LoVo (cell line): ENCODE measurements at places on chromosomes 5 and 9.

DNA sequence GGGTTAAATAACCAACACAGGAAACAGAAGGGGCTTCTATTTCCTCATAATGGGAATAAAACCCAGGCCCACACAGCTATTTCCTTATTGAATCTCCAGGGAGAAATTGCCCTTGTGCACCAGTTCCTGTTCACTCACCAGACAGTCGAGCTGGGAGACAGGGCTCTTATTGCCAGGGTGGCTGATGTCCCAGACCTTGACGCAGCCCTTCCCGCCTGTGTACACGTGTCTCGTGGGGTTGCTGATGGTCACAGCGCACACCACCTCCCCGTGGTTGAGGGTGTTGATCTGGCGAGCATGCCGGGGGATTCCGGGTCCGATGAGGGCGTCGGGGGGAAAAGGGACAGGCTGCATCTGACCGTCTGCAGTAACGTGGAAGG lies 96.5 kb downstream of the TLE1 start:
- no peak for DNase-seq

GRCh38 chr9:14415947-14416346 lies 102.0 kb upstream of the NFIB start:
- no peak for DNase-seq

DNA sequence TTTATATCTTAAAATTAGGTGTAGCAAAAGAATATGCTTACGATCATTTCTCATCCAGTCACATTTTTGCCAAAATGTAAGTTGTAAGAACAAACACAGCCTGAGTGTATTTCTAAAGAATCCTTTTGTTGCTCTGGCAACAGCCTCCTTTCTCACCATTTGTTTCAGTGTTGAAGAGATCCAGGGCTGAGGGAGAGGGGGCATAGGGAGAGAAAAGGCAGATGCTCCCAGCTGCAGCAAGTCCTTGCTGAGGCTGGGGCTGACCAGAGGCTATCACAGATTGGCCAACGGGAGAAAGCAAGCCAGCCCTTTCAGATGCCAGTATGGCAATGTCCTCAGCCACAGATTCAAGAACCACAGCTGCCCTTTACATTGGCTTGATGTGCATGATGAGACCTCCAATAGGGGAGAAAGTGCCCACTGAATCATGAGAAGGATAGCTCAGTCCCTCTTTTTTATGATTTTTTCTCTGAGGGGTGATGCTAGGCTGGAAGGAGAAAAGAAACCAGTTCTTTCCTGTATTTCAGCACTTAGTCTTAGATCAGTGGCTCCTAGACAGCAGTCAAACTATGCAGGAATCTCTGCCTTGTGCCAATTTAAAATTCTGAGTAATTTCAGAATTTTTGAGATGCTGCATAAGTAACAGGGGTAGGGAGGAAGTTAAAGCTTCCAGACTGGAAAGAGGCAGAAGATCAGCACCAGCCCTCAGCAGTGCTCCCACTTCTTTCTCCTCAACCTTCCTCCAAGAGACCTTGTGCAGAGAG lies 142.1 kb downstream of the LHFPL2 start:
- no peak for DNase-seq

DNA sequence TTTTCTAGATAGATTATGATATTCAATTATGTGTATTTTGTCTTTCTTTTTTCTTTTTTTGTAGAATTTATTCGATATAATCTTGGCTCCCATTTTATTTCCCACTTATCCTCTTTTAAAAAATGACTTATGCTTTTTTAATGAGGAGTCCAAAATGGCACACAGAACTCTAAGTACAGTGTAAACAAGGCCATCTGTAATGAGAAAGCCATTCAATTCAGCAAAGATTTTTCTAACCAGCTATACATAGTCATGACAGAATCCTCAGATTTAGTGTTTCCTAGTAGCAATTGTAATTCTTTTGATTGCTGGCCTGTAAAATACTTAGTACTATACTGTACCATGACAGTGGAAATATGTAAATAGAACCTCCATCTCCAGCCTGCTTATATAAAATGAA lies 651.4 kb downstream of the RAB3C start:
- DNase-seq: no peak

DNA sequence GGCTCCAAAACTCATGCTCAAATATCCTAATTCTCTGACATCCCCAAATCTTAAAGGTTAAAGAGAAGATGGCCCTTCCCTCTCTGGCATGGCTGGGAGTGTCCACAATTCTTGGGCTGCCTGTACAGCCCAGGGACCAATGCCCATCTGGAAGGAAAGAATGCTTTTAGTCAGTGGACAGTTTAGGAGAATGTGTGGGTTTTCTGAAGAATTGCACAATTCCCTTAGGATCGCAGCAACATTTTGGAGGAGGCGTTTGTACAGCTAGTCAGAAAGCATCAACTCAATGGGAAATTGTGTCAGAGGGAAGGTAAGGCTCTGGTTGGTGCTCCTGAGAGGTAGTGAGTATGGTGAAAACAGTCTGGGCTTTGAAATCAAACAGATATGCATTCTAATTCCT lies 15.0 kb downstream of the FAM193B start:
- DNase-seq: no peak

DNA sequence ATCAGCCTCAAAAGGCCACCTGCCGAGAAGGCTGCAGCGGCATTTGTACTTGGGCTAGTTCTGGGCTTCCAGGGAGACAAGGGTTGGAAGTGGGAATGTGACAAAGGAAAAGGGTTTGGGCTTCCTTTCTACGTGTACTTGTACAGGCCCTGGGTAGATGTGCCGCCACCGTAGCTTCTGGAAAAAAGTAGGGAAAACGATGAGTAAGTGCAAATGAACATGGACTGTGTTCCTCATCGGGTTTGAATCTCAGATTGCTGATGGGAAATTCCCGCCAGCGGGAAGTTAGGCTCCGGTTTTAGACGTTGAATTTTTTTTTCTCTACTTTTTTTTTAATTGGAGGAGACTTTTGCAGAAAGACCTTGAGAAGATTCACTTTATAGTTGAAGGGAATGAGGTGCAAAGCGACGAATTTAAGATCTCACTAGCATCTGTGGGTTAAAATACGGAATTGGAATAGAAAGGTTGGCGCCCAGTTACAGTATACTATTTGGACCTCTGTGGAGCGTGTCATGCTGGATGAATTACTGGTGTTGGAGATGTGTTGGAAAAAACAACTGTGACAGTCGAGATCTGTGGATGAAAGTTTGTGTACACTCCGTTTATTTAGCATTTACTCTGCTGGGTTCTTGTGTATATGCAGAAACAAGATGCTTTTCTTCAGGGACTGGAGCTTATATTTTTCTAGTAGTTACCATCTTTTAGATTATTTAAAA lies 1.2 kb downstream of the G3BP1 start:
- peak; percentile 6 for DNase-seq

GRCh38 chr5:10528827-10529226 lies 35.0 kb upstream of the ANKRD33B start:
- DNase-seq: no peak

- peak; percentile 71 for DNase-seq
Measured at GRCh38 chr5:134053840-134054338, 49.1 kb upstream of the VDAC1 start.

DNA sequence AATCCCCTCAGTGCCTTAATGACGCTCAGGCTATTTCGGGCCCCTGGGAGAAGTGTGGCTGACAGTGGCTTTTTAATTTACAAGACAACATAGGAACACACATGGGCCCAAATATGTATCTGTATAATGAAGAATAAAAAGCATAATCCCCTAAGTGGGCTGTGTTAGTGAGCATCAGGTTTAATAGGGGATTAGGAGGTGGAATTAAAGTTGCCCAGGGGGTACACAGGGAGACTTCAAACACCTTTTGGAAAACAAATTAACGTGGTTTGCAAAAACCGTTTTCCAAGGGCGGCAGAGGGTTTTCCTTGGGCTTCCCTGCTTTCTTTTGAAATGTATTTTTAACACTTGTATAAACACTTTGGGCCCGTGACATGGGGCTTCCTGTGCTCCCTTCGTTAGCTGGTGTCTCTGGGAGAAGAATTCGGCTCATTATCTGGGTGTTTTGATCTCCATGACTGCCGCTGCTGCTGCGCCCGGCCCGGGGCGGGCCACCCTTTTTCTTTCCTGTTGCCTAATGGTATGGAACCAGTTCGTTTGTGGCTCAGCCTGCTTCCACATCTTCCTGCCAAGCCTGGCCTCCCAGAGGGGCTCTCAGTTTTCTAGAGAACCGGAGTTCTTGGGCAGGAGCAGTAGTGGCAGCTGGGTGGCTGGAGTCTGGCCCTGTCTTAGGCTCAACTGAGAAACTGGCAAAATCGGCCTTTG lies 173.0 kb downstream of the MACROH2A1 start:
- DNase-seq: no peak

DNA sequence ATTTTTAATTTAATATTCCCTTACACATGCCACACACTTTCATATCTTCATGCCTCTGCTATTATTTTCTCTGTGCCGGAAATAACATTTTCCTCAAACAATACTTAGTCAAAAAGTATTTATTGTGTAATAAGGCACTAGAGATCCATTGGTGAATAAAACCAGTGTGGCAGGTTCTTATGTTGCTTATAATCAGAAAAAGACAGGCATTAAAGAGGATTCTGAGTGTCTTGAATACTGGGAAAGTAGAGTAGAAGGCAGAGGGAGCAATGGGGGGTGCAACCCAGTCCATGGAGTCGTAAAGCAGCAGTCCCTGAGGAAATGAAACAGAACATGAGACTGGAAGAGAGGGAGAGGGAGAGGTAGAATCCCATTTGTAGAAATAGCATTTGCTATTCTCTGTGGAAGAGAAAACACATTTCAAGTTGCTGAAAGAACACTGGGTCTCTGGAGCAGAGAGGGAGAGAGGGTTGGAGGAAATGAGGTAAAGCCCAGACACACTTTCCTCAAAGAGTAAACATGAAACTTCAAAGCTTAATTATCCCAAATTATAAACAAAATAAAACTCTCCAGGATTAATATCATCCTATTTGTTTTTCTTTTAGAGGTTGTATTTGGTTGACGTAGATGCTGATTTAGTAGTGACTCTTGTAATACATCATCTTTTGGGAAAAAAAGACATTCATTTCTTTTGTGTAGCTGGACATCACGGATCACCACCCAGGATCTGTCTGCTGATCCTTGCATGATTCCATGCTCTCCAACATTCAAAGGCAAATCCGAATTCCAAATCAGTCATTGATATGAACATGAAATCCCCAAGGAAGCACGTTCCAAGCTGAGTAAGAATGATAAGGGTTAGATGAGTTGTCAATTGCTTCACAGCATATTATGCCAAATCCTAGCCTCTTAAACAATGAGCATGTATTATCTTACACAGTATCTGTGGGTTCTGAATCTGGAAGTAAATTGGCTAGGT lies 37.4 kb upstream of the GRAMD2B start:
- DNase-seq: no peak

GRCh38 chr5:84080908-84081307 lies 303.8 kb downstream of the EDIL3 start:
- DNase-seq: no peak

DNA sequence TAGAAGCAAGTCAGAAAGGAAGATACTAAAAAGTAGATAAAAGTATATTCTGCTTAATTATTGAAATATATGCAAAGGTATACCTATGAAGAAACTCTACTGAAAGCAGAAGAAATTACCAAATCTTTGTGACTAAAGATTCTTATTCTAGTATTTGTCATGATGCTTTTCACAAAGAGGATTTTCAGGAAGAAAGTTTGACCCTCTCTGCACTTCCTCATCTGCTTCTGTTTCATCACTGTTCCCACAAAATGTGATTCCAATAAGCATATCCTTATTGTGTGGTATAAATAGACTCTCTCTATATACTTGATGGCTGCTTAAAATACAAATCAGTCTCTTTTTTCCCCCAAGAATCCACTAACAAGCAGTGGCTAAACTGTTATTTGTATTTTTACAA lies 2139.6 kb upstream of the ACO1 start:
- DNase-seq: no peak
